Esophagus muscularis mucosa (tissue), 4 donors: ENCODE measurements at places on chromosomes 11 and 22. TPM values are rescaled to one million over a fixed set of nuclear protein-coding genes. Genes with fewer than 3 reads are reported as not detected.
A peak's percentile ranks its signal among the peaks of the same experiment; 100 is the strongest.

DNA sequence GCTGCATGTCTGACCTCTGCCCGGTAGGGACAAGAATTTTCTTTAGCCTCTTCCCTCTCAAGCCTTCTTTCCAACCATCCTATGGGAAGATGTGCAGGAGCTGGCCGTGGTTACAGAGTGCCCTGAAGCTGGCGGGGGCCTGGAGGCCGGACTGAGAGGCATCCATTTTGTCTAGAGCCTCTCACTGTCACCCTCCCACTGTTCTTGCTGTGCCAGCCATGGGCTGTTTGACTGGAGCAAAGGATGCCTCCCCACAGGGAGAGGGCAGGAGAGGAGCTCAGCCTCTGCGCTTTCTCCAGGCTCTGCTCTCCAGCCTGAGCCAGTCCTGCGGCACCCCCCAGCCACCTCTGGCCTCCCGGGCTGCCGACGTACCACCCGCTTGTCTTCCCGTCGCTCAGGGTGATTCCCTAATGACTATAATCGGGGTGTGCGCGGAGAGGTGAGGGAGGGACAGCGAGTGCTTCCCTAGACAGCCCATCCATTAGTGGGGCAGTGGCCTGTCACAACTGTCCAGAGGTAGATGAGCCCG, 123.8 kb downstream of the NECTIN1 start:
- no peak for DNase-seq

DNA sequence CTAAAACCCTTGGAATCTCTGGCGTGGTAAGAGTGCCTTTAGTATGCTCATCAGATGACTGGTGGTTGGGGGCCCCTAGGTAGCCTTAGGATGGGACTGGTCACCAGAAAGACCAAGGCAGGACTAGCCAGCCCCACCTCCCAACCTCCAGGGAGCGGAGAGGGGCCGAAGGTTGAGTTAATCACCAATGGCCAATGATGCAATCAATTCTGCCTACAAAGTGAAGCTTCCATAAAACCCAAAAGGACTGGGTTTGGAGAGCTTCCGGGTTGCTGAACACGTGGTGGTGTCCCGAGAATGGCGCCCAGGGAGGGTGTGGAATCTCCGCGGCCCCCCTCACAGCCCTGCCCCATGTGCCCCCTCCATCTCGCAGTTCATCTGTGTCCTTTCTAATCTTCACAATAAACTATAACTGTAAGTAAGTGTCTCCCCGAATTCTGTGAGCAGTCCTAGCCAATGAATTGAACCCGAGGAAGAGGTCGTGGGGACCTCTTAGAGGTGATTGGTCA, 66.4 kb upstream of the SLC22A12 start:
- no peak for DNase-seq

GRCh38 chr11:104155375-104155774, 8.6 kb downstream of the PDGFD start:
- DNase-seq = no peak

The KRTAP5-10 gene
- total RNA-seq = not detected

GRCh38 chr11:41400819-41401382, 58.6 kb downstream of the LRRC4C start:
- no peak for DNase-seq

The DAGLA gene
- total RNA-seq = 1.5 TPM

DNA sequence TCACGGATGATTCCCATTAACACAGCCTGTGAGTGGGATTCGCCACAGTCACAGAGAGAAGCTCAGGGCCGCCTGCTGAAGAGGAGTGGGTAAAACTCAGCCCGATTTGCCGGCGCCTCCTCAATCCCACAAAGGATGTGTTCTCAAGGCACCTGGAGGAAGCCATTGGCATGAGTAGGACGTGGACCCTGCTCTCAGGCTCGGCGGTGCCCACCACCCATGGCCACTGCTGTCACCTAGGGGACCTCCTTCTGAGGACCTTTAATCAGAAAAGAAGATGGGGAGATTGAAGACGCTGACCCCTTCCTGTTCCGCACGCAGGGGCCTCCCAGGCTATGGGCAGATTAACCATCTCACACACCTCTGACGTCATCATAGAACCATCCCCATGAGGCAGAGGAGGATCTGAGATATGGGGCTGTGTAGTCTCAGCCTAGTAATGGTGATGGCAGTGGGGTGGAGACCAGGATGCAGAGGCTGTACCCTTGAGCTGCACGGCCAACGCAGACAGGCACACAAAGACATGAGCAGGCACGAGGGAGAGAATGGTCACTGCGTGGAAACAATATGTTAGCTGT, 571.8 kb downstream of the BRD1 start:
- DNase-seq = no peak

GRCh38 chr11:27414644-27415043, 51.6 kb upstream of the CCDC34 start:
- no peak for DNase-seq

The MRPL16 gene
- 47.9 TPM for total RNA-seq

The KRTAP5-2 gene
- not detected for total RNA-seq

The FLRT1 gene
- 2.1 TPM for total RNA-seq

DNA sequence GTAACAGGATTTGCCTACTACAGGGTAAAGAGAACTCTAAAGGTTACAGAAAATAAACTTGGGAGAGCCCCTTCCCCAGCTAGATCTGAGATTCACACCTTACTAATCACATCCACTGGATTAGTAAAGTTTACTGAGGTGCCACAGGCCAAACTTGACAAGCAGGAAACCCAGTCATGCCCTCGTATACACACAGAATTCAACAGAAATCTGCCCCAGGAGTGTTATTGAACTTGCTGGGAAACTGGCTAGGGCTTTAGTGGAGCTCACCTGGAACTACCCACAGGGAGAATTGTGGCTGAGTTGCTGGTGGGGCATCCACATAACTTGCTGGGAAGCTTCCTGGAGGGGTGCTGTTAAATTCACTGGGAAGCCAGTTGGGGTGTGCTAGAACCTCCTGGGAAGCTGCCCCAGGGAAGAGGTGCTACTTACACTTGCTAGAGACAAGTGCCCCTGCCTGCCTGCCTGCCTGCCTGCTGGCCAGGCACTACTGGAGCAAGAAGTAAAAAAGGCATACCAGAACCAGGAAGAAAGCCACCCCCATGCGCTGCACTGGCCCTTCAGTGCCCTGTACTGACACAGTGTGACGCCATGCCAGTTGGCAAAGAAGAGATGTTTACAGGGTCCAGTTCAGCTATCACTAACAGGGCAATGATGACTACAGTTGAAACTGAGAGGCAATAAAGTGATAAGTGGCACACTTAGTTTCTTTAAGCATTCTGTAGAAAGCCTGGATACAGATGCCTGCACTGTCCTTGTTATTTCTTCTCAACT, 106.5 kb downstream of the ALX4 start:
- no peak for DNase-seq

- DNase-seq = no peak
These were observed 13.2 kb upstream of the SHISAL1 start for GRCh38 chr22:44325718-44326490.

DNA sequence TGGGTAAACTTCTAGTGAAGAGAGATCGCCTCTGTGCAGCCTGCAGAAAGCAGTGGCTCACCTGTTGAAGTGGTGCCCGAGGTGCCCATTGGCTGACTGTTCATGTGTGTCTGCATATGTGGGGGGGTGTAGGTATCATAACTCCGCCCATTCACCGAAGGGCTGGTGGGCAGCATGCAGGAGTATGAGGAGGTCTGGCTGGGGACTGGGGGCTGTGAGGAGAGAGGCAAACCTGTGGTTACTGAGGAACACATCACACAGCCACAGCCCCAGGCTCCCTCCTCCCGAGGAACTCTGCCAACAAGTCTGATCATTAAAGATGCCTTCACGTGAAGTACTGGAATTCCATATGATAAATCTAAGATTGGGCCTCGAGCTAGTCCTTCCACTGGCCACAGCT, 20.5 kb downstream of the PAX6 start:
- peak; percentile 91 for DNase-seq

The WNT11 gene
- total RNA-seq = 3.7 TPM

GRCh38 chr11:34972892-34973291, 56.5 kb downstream of the PDHX start:
- no peak for DNase-seq

- DNase-seq = no peak
These were observed 98.3 kb upstream of the CHRM4 start for GRCh38 chr11:46489656-46490560.

The KRTAP5-1 gene
- not detected for total RNA-seq

DNA sequence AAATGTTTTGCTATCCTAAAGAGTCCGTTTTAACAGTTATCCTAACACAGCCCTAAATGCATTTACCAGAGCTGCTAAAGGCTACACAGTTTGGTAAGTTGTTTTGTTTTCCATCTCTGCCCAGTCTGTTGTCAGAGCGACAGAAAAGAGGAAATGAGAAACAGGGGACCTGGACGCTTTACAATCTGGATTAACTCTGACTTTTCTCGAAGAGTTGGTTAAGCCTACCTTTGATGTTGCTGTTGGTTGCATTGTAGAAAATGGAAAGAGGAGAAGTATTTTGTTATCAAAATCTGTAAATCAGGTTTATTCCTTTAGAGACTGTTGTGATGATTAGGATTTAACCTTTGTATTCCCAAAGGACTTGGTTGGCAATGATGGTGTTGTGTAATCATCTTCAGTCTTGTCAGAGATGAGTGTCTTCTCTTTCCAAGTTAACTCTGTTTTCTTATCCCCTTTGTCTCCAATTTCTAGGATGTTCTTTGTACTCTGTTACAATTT, 481 bp downstream of the ANGPTL5 start:
- DNase-seq = no peak
